NCI-H774 (cell line): ENCODE measurements at places on chromosomes 12 and 14.

DNA sequence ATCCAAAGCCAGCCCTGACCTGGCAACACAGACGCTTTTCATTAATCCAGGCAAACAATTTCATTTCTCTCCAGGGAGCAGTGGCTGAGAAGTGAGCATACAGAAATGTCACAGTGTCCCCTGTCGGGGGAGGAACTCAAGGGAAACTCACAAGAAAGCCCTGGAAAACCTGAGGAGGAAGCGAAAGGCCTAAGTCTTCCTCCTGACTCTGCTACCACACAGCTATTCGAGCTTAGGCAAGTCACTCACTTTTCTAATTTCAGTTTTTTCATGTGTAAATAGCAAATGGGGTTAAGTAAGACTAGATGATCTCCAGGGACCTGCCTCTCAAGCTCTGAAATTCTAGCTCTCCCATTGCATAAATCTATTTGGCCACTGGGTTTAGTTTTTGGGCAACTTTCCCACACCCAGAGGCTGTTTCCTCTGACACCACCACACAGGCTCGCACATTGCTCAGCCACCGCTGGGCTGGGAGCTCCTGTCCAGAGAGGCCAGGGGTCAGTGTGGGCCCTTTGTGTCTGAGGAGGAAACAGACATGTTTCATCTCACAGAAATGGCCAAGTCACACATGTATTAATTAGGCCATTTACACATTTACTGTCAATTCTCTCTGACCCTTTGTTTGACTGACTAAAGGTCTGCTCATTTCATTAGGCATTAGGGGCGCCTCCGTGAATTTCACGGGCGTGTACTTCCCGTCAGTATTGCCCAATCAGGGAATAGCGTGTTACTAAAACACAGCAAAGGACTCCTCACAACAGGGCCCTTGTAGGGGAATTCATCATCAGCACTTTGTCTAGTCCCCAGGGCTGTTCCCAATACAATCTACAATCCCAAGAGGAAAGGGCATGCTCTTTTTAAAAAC lies 9.8 kb upstream of the PNMA1 start:
- DNase-seq = no peak

GRCh38 chr12:16612647-16613046 lies 6.7 kb upstream of the LMO3 start:
- no peak for DNase-seq

DNA sequence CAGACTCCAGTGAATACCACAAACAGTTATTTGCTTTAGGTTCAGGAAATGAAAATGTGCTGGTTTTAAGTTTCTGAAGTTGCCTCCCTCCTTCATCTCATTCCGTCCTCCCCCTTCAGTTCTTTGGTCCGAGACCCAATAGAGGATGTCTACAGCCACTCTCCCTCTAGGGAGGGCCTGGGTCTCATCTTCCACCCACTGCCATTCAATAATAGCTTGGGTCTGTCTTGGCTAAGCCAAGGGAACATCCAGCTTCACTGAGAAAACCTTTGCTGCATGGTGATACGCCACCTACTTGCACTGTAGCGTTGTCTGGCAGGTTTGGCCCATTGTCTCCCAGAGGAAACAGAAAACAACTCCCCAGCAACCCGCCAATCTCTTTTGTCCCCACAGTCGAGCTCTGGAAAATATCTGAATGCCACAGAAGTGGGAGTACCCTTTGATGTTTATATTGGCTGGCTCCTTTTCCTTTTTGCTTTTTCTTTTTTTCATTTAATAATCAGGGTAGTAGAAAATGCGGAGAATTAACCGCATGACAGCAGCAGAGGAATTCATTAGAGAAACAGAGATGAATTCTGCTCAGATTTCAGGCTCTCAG lies 380.1 kb downstream of the RAD51B start:
- peak; percentile 8 for DNase-seq

- no peak for DNase-seq
Measured at GRCh38 chr12:48691826-48692487, 9.9 kb upstream of the KANSL2 start.

DNA sequence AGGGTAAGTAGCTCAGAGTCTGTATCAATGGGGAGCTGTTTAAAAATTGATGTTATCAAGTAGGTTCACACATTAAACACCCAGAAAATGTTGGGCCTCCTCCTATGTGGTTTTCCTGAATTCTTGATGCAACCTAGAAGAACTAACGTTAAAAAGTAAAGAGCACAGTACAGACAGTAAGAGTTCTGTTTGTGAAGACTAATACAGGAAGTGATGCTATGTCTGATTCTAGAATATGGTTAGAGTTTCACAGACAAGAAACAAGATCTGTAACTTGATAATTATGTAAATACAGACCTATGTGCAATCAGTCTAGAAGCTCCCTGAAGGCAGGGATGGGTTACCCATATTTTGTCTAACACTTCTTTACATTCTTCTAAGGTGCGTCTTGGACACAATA lies 214.9 kb upstream of the BTG1 start:
- no peak for DNase-seq

DNA sequence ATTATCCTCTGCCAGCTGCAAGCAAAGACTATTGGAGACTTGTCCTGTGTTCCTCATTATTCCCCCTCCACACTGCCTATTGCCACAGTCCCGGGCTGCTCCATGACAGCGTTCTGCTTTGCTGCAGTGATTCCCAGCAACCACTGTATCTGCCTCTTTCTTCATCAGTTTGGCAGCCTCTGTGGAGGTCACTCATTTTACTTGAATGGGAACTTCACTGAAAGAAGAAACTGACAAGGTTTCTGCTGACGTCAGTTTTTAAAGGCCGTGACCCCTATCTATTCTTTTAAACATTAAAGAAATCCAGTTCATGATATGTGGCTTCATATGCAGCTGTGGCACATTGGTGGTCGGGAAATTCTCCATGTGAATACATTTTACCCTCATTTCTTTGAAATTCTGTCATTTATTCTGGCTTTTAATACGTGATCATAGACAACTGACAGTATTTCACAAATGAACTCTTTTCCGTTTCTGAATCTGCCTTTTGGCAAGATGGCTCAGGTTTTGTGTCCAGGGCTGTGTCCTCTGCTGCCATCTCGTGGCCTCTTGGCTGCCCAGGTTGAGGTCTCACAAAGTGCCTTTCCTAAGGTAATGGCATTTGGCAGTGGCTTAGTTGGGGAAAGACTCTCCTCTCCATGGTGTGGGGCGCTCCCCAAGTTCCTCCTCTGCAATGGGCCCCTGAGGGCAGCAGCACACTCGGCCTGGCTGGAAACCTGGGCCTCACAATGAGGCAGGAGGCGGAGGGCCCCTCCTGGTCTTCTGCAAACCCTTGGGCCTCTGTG lies 5.8 kb downstream of the TMEM253 start:
- DNase-seq = peak; percentile 81

DNA sequence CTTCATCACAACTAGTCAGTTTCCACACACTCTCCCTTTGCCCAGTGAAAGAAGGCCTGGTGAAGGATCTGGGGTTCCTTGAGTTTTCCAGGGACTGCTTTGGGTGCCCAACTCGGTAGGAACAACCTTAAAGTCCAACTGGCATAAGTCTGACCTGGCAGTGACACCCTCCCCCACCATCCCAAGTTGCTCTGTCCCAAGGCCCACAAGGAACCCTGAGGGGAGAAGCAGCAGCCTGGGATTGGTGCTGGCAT lies 1.6 kb downstream of the KMT2D start:
- no peak for DNase-seq

DNA sequence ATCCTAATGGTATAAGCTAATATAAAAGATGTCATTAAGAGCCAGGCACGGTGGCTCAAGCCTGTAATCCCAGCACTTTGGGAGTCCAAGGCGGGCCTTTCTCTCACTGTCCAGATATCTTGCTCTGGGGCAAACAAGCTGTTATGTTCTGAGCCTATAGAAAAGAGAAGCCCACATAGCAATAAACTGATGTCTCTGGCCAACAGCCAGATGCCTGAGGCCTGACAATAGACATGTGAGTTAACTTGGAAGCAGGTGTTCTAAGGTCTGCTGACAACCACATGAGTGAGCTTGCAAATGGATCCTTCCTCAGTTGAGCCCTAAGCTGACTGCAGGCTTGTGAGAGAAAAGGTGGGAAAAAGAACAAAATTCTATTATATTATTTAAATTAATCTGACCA lies 25.0 kb downstream of the YAF2 start:
- peak; percentile 66 for DNase-seq

DNA sequence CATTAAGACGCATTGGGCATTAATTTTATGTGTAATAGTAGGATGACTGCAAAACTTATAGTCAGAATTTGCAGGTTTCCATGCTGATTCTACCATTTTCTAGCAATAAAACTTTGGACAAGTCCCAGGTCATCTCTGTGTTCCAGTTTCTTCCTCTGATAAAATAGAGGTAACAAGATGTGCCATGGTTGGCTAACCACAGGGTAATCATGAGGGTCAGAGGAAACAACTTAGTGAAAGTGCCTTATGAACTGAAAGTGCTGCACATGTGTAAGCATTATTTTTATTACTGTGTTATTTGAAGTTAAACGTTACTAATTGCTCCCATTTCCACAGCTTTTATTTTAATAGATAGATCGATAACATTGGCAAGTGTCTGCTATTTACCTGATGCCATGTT lies 21.1 kb downstream of the SMCO2 start:
- no peak for DNase-seq

DNA sequence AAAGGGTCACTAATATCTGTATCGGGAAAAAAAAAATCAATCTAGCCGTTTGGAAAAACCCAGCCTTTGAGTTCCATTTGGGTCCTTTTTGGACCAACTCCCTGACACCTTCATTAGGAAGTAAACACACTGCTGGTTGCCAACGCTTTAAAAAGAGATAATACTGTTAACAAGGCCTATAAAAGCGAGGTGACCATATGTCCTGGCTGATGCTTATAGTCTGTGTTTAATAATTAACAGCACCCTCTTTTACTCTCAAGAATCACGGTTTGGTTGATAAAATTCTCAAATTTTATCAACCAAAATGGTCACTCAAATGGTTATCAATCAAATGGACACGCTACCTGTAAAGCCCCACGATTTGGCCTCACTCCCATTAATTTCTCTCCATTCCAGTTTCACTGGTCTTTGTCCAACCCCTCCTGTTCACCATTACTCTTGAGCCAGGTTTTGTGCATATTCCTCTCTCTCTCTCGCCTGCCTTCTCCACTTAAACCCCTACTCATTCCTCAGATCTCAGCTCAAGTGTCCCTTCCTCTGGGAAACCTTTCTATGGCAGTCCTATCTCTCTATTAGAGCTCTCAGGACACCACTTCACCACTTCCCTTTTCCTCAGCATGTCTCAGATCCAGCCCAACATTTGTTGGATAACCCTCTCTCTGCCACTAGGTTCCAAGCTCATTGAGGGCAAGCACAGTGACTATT lies 9.5 kb downstream of the BTG1 start:
- DNase-seq = no peak

DNA sequence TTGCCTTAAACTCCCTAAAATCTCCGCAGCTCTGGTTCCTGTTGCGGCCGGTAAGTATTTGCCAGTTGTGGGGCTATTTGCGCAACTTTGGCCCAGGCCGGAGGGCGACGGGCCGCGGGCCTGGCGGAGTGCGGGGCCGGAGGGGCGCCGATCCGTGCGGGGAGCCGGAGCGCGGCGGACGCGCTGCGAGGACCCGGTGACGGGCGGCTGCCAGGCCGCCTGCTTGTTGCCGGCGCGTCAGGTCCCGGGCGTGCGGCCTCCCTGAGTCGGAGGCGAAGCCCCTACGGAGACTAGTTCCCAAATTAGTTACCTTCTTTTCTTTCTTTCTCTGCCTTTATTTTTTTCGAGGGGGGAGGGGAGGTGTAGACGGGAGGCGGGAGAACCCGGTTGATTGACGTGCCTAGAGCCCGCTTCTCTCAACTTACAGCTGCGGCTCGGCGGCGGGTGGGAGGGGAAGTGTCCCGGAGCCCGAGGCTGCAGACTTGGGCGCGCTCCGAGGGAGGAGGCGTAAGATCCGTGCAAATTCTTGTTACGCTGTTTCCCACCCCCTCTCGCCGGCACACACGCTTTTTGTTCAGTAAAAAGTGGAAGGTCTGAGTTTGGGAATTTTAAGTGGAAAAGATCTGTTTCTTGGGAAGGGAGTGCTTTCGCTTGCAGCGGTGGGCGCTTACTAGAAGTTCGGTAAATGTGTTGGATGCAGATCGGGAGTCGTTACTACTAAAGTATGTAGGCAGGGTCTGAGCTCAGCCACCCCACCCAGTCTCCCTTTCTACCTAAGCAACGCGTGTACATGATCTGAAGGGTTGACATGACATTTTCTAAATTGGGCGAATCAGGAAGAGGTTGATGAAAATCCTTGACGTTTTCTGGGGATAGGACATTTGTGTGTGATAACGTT lies 576 bp downstream of the ZBTB1 start:
- DNase-seq = peak; percentile 28

- DNase-seq = no peak
Measured at GRCh38 chr14:95258754-95259593, 60.7 kb downstream of the CLMN start.

DNA sequence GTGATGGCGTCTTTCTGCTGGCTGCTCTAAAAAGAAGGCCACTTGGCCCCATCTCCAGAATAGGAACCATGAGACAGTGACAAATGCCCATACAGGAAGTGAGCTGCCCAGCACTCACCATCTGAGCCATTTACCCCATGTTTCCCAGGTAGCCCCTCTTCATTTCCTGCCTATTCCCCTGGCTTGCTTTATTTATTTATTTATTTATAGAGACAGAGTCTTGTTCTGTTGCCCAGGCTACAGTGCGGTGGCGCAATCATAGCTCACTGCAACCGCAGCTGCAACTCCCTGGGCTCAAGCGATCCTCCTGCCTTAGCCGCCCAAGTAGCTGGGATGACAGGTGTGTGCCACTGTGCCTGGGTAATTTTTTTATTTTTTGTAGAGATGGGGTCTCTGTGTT lies 71.2 kb downstream of the RIN3 start:
- no peak for DNase-seq

DNA sequence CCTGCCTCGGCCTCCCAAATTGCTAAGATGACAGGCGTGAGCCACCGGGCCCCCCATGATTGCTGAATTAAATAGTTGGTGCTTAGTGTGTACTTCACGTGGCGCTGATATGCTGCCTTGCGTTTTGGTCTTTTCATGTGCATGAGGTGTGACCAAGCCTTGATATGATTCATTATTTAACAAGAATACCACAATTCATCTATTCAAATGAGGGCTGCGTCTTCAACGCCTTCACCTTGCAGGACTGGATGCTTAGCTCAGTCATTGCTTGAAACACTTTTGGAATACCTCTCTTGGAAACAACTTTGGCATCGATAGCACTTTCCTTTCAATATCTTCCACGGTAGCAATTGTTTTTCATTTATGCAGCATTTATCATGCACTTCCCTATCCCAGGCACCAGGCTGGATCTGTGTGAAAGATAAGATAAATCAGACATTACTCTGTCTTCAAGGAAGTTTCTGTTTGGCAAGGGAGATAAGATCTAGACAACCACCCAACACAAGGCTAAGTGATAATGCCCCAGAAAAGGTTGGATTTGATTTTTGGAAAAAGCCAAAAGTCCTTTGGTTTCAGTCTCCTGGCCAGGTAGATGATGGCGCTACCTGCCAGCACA lies 1.3 kb upstream of the TEAD4 start:
- no peak for DNase-seq

GRCh38 chr12:7716381-7716780 lies 5.1 kb downstream of the DPPA3 start:
- DNase-seq = no peak

- no peak for DNase-seq
Measured at GRCh38 chr12:75792687-75793086, 238.9 kb downstream of the PHLDA1 start.
